Kasumi-1 (cell line): ENCODE measurements at places on chromosomes 12 and 14.

DNA sequence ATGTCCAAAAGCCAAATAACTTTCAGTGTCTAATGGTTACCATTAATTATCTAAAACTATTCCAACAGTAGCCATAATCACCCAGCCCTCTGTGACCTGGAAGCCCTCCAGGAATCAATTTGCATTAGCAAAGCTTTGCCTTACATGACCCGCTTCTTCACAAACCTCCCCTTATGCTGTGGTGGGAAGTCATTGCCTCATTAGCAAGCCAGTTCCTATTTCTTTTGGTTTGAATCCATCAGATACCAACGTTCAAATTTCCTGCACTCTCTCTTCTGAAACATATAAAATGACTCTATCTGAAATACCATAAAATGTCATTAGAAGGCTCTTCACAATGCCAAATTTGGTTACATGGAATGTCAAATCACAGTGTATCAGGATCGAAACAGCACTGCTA lies 268.3 kb upstream of the PRKD1 start:
- peak; percentile 51 for DNase-seq

DNA sequence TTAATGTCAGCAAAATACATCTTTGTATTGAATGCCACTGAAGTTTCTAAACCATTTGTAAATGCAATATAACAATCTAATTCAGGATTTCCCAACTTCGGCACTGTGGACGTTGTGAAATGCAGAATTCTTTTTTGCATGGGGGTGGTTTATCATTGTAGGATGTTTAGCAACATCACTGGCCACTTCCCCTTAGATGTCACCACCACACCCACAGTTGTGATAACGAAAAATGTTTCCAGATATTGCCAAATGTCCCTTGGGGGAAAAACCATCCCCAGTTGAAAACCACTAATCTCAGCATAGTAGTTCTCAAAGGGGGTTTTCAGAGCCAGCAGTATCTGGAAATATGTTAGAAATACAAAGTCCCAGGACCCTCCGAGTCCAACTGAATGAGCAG lies 203.3 kb downstream of the NAV3 start:
- DNase-seq: peak; percentile 70

DNA sequence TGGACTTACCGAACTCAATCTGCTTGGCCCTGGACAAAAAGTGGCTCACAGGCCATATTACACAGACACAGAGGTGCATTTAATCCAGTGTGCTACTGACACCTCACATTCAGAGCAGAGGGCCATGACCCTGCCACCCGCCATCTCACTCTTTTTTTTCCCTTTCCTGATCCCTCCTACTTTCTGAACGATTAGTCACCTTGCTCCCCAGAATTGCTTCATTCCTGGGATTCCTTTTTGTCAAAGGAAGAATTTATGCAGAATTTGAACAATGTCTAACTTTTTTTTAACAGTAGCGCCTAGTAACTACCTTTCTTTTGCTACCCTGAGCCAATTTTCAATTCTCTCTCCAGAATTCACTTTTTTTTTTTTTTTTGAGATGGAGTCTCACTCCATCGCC lies 4.6 kb downstream of the PKP2 start:
- no peak for DNase-seq

DNA sequence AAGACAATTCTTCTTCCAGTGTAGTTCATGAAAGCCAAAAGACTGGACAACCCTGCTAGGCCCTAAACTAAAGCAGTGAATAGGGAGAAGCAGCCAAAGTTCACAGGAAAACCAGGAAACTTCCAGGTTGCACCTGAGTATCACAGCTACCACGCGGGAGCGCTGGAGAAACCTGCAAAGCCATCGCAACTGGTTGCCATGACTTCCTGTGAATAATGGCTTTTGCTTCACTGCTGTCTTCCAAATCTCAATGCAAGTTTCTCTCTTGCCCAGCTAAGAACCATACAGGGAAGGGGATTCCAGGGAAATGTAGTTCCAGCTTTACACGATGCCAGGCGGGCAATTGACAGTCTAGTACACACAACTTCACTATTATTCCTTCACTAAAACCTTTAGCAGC lies 114.1 kb downstream of the GXYLT1 start:
- DNase-seq: no peak

GRCh38 chr12:78249578-78249977 lies 418.9 kb downstream of the NAV3 start:
- no peak for DNase-seq

DNA sequence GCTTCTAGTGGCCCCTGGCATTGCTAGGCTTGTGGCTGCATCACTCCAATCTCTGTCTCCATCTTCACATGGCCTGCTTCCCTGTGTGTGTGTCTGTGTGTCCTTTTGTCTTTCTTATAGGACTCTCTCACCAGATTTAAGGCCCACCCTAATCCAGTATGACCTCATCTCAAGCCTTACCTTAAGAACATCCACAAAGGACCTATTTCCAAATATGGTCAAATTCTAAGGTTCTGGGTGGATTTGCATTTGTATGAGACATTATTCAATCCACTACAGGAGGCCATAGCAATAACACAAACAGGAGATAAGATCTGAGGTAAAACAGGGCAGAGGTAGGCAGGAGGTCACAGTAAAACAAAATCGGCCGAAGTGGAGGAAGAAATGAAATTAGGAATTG lies 375.9 kb downstream of the BTG1 start:
- DNase-seq: no peak

- DNase-seq: no peak
These were observed 286.8 kb downstream of the LRIG3 start for GRCh38 chr12:58633479-58633878.

DNA sequence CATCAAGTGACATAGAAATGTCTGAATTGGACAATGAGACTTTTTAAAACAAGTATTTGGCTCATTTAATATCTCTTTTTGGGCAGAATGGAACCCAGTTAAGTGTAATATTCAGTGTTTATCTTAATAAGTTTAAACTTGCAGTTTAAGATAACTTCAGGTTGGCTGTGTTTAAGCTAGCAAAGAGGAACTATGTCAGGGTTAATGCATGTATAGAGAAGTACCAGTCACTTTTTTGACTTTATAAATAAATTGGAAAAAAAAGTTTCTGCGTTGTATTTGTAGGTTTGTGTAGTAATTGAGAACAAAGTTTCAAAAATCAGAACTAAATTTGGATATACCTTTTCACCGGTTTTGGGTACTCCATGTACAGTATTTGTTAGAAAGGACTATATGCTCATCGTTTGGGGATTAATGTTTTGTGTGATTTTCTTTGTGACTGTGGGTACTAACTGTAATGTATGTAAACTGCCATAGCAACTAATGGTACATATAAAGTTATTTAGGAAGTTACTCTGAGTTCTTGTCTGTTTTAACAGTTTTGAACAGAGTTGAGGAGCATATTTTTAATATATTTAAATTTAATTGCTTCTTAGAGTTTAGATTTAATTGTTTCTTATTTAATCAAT lies 4.5 kb downstream of the HMGA2 start:
- DNase-seq: no peak
